ENCODE measurements at places on chromosomes 1 and 21.
A peak's percentile ranks its signal among the peaks of the same experiment; 100 is the strongest.

GRCh38 chr1:75130865-75131564 lies 3.2 kb upstream of the LHX8 start:
- DNase-seq = no peak

DNA sequence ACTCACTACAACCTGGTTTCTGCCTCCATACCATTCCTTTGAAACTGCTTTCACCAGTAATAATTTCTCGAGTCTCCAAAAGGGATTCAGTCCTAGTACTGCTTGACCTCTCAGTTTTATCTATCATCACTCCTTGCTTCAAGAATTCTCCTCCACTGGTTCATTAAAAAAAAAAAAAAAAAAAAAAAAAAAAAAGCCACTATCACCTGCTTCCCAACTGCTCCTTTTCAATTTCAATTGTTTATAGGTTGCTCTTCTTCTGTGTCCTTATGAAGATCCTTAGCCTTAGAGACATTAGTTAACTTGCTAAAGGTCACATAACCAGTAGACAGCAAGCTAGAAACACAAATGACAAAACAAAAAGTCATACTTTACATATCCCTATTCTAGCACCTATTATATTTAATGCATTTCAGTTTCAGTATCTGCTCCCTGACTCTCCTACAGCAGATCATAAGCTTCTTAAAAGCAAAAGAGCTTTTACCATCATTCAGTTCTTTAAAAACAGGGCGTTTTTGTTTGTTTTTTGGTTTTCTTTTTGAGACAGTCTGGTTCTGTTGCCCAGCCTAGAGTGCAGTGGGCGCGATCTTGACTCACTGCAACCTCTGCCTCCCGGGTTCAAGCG lies 7.1 kb downstream of the NRDC start:
- DNase-seq = no peak

GRCh38 chr1:211353562-211354212 lies 27.1 kb downstream of the TRAF5 start:
- no peak for DNase-seq

DNA sequence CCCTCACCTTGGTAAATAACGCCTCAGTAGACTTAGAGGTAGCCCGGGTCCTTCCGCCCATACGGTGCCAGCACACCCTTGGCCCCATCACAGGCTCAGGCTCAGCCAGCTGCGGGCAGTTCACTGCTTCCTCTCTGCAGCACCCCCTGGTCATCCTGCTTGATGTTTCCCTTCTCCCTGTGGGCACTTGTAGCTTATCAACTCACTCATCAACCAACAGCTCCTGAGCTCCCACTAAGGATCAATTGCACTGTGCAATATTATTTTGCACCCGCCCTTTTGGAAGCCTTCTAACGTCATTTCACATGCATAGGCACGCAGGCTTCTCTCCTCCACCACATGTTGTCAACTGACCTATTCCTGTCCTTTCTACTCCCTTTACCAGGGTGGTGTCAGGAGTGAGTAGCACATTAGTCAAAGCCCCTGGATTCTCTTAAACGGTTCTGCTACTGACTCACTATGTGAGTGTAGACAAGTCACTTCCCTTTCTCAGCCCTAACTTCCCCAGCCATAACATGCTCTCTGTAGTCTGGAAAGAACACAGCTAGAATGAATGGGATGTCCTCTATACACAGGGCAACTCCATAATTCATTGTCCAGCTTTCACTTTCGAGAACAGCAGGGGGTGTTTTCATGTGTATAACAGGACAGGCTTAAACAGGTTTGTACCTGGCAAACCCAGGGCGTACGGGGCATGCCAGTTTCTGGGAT lies 47.1 kb upstream of the IRF2BP2 start:
- DNase-seq = peak; percentile 95

DNA sequence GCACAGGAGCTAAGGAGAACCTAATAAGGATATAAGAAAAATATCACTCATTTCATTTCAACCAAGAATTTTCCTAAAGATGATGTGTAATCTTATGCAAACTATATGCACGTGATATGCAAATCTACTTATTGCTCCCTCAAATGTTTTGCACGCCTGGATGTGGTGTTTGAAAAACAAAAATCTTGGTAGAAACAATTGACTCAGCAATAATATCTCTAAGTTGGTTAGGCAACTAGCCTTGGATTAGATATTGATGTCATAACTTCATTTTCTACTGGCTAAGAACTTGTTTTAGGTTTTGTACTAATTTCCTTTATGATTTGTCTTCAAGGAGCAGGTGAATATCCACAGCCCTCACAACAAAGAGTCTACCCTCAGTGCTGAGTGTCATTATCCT lies 164.6 kb downstream of the TM2D1 start:
- no peak for DNase-seq

GRCh38 chr1:198472119-198472518 lies 68.4 kb downstream of the ATP6V1G3 start:
- DNase-seq = no peak

DNA sequence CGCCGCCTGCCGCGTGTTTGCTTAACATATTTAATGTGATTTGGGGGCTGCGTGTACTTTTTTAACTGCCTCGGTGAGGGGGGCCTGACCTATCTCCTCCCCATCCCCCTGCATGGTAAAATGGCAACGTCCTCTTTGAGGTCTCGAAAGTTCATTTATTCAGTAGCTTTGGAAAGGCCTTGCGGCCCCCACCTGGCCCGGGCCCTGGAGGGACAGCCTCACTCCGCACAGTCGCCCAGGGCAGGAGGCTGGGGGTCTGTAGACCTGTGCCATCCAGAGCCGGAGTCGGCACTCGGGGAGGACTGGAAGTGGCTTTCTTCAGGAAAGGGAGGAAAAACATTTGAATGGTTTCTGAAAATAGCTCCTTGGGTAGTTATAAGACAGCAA lies 38.0 kb upstream of the ACTRT2 start:
- DNase-seq = no peak

DNA sequence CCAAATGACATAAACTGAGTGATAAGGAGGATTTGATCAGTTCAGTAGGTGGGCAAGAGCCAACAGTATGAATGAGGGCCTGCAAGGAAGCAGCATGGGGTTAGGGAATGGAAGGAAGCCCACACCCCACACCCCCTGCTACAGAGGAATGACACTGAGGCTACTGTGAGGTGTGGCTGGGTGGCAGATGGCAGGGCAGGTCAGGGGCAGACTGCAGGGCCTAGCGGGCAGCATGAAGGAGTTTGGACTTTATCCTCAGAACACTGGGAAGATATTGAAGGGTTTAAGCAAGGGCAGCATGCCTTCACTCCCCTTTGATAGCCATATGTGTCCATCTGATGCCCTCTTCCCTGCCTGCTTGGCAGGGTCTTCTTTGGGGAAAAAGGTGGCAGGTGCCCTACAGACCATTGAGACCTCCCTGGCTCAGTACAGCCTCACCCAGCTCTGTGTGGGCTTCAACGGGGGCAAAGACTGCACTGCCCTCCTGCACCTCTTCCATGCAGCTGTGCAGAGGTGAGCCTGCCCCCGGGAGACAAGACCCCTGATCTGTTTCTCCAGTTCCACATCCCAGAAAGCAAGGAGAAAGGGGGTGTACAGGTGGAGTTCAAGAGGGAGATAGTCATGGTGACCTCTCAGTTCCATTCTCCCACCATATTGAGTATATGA lies 4.1 kb upstream of the LENEP start:
- DNase-seq = no peak

GRCh38 chr1:189175889-189176288 lies 1301.8 kb downstream of the BRINP3 start:
- no peak for DNase-seq

- peak; percentile 62 for DNase-seq
Observed at GRCh38 chr1:26121854-26122773, 10.5 kb downstream of the PDIK1L start.

DNA sequence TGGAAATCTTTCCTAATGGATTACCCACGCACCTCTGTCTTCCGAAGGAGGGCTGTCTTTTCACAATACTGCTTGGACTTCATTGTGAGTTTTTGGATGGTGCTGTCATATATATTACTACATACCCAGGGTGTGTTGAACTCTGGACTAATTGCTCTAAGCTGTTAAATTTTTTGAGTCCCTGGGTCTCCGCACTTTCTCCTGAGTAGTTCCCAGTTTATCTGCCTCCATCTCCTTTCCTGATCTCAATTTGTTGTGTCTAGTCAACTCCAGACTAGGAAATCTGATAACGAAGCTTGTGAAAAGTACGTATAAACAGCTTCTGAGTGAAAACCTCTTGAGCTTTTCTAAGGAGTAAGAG lies 211.1 kb downstream of the ROR1 start:
- DNase-seq = peak; percentile 67

- no peak for DNase-seq
Observed at GRCh38 chr1:180966744-180967536, 54.2 kb downstream of the KIAA1614 start.

DNA sequence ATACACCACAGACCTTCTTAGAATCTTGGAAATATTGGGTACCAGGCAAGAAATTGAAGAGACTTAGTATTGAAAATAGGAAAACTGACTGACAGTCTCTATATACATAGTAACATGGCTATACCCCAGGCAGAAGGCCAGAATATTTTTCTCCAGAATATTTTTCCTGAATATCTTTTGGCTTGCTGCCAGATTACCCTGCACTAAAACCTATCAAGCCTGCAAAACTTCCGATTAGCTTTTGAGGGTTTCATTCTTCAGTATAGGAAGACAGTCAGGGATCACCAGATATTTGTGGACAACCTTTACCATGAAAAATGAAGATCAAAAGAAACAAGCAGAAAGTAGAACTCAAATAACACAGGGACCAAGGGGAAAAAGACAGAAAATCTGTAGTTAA lies 187.9 kb downstream of the LRRC7 start:
- no peak for DNase-seq

GRCh38 chr1:12516741-12517140 lies 101.3 kb downstream of the DHRS3 start:
- DNase-seq = no peak

- DNase-seq = no peak
Observed at GRCh38 chr1:145927916-145928643, 796 bp upstream of the RBM8A start.

- DNase-seq = no peak
Observed at GRCh38 chr1:62908168-62908695, 124.3 kb downstream of the ATG4C start.

DNA sequence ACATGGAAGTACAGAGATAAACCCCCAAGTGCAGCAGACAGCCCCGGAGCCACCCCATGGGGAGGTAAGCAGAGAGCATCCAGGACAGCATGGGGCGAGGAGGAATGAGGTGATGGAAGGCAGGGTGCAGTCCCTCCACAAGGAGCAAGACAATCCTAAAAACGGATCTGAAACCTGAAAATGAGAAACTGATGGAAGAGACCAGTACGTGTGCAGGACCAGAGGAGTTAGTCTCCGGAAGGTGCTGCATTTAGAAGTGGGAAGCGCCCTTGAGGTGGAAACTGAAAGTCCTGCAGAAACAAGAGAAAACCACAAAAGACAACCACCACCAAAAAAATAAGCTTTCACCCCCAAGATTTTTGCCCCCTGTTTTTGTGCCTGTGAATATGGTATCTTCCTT lies 17.4 kb upstream of the DDOST start:
- DNase-seq = no peak

GRCh38 chr1:200415227-200415626 lies 5.4 kb upstream of the ZNF281 start:
- no peak for DNase-seq

DNA sequence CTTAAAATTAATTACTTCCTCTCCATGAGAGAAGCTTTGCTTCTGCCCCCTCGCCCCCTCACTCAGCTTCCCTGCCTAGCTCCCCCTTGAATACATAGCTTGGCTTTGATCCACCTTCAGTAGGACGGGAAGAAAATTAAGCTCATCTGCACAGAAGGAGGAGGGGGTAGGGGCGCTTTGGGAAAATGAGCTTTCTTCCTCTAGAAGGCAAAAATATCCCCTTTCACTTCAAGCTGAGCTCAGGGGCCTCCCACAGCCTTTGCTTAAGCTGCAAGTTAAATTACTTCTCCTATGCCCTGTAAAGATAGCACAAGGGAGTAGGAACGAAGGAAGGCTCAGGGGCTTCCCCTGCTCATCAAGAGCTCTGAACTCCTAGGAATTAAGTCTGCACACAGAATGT lies 65.2 kb upstream of the GOLT1A start:
- DNase-seq = no peak

DNA sequence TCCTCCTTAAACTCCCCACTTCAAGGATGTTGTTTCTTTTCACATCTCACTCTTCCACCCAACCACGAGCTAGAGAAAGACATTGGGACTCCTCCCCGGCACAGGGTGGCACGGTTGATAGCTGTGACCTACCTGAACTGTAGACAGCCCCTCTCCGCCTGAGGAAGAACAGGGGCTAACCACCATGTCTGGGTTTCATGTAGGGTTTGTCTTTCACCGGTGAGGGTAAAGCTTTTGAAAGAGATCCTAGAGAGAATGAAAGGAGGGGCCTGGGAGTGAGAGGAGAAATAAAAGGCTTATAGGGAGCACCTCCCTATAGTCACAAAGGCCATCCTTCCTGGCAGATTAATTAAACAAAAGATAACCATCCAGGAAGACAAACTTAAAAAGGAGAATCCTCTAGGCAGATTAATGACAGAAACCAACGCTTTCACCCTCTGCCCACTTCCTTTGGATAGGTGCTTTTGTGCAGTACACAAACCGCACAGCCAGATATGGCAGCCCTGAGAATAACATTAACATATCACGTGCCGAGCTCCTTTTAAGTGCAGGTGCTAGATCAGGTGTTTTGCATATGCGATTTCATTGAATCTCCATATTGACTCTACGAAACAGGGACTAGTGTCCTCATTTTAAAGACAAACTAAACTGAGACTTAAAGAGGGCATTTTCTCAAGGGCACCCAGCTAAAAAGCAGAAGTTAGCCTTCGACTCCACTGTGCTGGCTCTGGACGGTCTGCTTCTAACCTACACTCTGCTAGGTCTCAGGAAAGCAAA lies 178.1 kb upstream of the RUNX1 start:
- no peak for DNase-seq

GRCh38 chr1:93848350-93848883 lies 30.6 kb downstream of the DNTTIP2 start:
- DNase-seq = no peak

DNA sequence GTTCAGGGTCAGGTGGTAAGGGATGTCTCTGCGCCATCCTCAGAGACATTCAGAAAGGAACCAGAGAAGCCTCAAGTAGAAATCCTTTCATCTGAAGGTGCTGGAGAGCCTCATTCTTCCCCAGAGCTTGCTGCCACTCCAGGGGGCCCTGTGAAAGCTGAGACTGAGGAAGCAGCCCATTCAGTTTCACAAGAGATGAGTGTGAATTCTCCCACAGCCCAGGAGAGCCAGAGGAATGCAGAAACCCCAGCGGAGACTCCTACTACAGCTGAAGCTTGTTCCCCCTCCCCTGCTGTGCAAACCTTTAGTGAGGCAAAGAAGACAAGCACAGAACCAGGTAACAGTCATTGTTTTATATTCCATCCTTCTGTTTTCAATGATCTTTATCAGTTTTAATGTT lies 38.7 kb downstream of the ZBTB40 start:
- DNase-seq = peak; percentile 7

- DNase-seq = peak; percentile 25
Observed at GRCh38 chr1:79845936-79846335, 839.4 kb upstream of the ADGRL4 start.

- DNase-seq = peak; percentile 46
Observed at GRCh38 chr1:212712451-212713303, 13.0 kb upstream of the BATF3 start.

- DNase-seq = peak; percentile 33
Observed at GRCh38 chr1:119046785-119047438, 58.8 kb upstream of the TBX15 start.

Data from mesenchymal stem cell (in vitro differentiated cells and primary cell).